ENCODE measurements at places on chromosomes 12 and 14. TPM values are rescaled to one million over a fixed set of nuclear protein-coding genes. Genes with fewer than 3 reads are reported as not detected.

SCN8A gene
- total RNA-seq, result 13.8 TPM

GALNT16 gene
- 1.4 TPM for total RNA-seq

ADAM20 gene
- total RNA-seq, result under 0.01 TPM

MGP gene
- total RNA-seq, result not detected

CCDC177 gene
- total RNA-seq, result not detected

CYP27B1 gene
- total RNA-seq, result 0.86 TPM

CHPT1 gene
- 22.0 TPM for total RNA-seq

SMIM41 gene
- not detected for total RNA-seq

IL22 gene
- total RNA-seq, result not detected

GPR137C gene
- 0.89 TPM for total RNA-seq

TSPAN11 gene
- 0.76 TPM for total RNA-seq

BMP4 gene
- not detected for total RNA-seq

FAM177A1 gene
- 56.4 TPM for total RNA-seq

LRP1 gene
- 296 TPM for total RNA-seq

SLC25A21 gene
- not detected for total RNA-seq

TRHDE gene
- total RNA-seq, result 2.8 TPM

KERA gene
- total RNA-seq, result not detected

OLR1 gene
- total RNA-seq, result 6.3 TPM

ASPG gene
- not detected for total RNA-seq

DNAAF2 gene
- total RNA-seq, result 11.0 TPM

SMCO2 gene
- total RNA-seq, result not detected

TBX3 gene
- total RNA-seq, result 25.1 TPM

GALNT8 gene
- not detected for total RNA-seq

MAP1LC3B2 gene
- total RNA-seq, result 0.63 TPM

FAM186B gene
- total RNA-seq, result 1.4 TPM

ZNF605 gene
- 15.6 TPM for total RNA-seq

XRCC3 gene
- 20.3 TPM for total RNA-seq

FLRT2 gene
- 94.1 TPM for total RNA-seq

CD4 gene
- not detected for total RNA-seq

HRK gene
- not detected for total RNA-seq

OVCH1 gene
- 0.13 TPM for total RNA-seq

CCDC175 gene
- total RNA-seq, result not detected

RND1 gene
- not detected for total RNA-seq

IL31 gene
- not detected for total RNA-seq

CFAP251 gene
- 1.6 TPM for total RNA-seq

DTX1 gene
- total RNA-seq, result not detected

GPR84 gene
- not detected for total RNA-seq

GZMH gene
- not detected for total RNA-seq

Measured in GM23248 (cell line).